ENCODE measurements at places on chromosomes 4 and X.

DNA sequence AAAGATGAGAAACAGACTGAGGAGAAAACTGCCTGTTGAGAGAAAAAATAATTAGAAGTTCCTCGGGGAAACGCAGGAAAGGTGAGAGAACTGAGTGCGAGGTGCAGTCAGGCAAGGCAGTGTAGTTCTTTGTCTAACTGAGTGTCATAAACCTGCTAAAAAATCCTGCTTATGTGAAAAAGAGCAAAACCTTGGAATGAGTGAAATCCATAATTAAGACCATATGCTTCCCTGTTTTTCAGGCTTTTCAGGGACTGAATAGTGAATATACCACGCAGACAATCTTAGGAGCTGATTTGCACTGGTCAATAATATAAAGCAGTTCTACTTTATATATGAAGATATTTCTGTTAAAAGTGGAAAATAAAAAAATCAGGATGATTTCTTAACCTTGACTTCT is 104.9 kb downstream of the RASGEF1B start:
- H3K27ac ChIP-seq = no peak overlapping the region
- no peaks in the 10 kb centered on the region for H3K4me1 ChIP-seq
- no peak for DNase-seq
- no peaks in the 10 kb centered on the region for H3K36me3 ChIP-seq

GRCh38 chr4:114658179-114658578 is 59.6 kb downstream of the UGT8 start:
- no peak for DNase-seq
- no peaks in the 10 kb centered on the region for H3K4me1 ChIP-seq
- H3K36me3 ChIP-seq = no peaks in the 10 kb centered on the region
- no peak overlapping the region for H3K27ac ChIP-seq
- H3K4me3 ChIP-seq = no peak overlapping the region

GRCh38 chr4:88600176-88600838 is 8.0 kb downstream of the HERC3 start:
- no peaks in the 10 kb centered on the region for H3K27me3 ChIP-seq
- peaks cover 74% of the 10 kb centered on the region for H3K4me1 ChIP-seq
- no peak for DNase-seq

GRCh38 chr4:98203332-98204235 is 57.6 kb upstream of the RAP1GDS1 start:
- H3K36me3 ChIP-seq = no peaks in the 10 kb centered on the region
- peaks cover 9% of the 10 kb centered on the region for H3K4me1 ChIP-seq
- H3K4me3 ChIP-seq = no peak overlapping the region
- H3K27me3 ChIP-seq = no peaks in the 10 kb centered on the region
- no peak for DNase-seq

DNA sequence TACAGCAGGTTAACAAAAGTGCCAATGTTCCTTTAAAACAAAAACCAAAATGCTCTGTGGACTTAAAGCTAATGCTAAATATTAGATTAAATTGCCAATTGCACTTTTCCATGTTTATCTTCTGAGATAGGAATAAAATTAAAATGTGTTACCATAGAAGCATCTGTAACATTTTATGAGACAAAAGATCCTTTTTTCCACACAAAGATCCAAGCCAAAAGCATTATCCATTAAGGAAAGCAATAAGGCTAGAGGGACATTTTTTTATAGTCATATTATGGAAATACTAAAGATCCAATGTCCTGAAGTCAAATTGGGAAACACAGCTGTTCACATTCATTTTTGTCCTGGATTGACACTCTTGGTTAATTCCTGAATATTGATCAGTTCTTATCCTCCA is 73.6 kb downstream of the PALLD start:
- no peaks in the 10 kb centered on the region for H3K36me3 ChIP-seq
- DNase-seq = no peak
- no peak overlapping the region for H3K27ac ChIP-seq
- H3K4me1 ChIP-seq = peaks cover 11% of the 10 kb centered on the region

DNA sequence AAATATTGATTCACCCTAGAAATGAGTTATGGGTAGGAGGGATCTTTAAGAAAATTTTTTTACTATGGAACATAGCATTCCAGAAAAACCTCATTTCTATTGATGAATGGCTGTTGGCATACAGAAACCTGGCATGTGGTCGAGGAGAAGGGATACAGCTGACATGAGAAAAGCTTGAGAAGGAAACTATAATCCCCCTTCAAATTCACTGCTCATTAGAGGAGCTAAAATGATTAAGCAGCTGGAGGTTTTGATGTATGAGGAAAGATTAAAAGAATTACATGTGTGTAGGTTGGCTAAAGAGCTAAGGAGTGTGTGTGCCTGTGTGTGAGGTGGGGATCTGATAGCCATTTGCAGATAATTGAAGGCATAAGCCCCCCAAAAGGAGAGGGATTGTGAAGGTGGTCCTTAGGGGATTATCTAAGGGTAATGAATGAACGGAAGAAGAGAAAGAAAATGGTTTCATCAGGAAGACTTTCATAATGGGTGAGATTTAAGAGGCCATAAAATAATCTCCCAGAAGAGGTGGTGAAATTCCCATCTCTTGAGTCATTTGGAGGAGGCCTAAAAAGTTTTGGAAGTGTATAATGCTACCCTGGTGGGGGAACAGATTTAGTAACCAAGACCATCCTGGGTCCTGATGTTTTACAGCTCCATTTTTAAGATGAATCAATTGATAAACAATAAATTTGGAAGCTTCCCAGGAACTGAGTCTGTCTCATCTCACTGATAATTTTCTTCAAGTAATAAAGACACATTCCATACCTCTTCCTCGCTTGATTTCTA is 272.0 kb upstream of the HAND2 start:
- no peak overlapping the region for H3K27ac ChIP-seq
- H3K4me3 ChIP-seq = no peak overlapping the region
- no peaks in the 10 kb centered on the region for H3K36me3 ChIP-seq
- H3K27me3 ChIP-seq = no peaks in the 10 kb centered on the region

DNA sequence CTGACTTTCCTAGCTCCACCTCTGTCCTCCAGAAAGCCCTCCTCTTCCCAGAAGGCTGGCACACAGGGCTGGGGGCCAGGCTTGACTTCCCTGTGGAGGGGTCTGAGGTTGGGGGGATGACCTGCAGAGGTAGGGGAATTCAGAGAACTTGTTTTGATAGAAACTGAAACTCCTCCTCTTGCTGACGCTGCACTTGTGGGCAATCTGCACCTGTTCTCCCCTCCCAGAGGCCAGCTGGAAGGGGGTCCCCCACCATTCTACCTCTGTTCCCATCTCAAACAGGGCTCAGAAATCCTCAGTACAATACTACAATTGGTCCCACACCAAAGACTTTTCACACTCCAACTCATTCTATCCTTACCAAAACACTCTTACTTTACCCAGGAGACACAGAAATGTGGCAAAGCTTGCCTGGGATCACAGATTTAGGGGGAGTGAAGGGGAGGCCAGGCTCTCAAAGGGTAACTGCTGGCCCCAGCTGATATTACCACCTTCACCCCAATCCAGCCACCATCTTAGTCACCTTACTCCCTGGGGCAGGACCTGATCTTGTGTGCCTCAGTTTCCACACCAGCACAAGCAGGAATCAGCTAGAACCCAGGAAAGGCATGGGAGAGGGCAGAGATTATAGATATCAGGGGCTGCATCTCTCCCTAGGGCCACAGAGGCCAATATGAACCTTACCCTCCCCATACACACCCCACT is 18.5 kb downstream of the OTUD5 start:
- peaks cover 60% of the 10 kb centered on the region for H3K36me3 ChIP-seq
- peaks cover 89% of the 10 kb centered on the region for H3K4me1 ChIP-seq
- H3K27me3 ChIP-seq = no peaks in the 10 kb centered on the region
- peak; percentile 92 for DNase-seq
- H3K27ac ChIP-seq = peak overlapping the region; percentile 100

- H3K27me3 ChIP-seq = no peaks in the 10 kb centered on the region
- H3K36me3 ChIP-seq = no peaks in the 10 kb centered on the region
- no peak overlapping the region for H3K27ac ChIP-seq
- no peak for DNase-seq
Measured at GRCh38 chr4:127145006-127145540, 487.7 kb upstream of the INTU start.

DNA sequence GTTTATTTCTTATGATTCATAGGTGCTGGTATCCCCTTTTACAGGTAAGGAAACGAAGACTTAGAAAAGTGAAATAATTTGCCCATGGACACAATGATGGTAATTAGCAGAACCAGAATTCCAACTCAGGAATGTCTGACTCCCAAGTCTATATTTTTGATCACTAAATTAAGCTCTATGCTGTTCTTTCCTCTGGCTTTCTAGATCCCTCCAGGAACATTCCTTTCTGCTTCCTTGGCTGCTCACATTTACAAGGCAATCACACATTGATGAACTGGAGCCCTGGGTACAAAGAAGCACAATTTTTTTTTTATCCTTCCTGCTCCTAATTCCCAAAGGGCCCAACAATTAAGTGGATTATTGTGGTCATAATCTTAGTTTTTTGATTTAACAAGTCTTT is 7.0 kb upstream of the CDKN2AIP start:
- H3K4me3 ChIP-seq = no peak overlapping the region
- no peak overlapping the region for H3K27ac ChIP-seq
- peaks cover 19% of the 10 kb centered on the region for H3K4me1 ChIP-seq

GRCh38 chr4:73055241-73055897 is 14.1 kb downstream of the COX18 start:
- H3K27ac ChIP-seq = peak overlapping the region; percentile 56
- no peak overlapping the region for H3K4me3 ChIP-seq
- peaks cover 44% of the 10 kb centered on the region for H3K36me3 ChIP-seq
- H3K4me1 ChIP-seq = peaks cover 22% of the 10 kb centered on the region
- no peaks in the 10 kb centered on the region for H3K27me3 ChIP-seq

DNA sequence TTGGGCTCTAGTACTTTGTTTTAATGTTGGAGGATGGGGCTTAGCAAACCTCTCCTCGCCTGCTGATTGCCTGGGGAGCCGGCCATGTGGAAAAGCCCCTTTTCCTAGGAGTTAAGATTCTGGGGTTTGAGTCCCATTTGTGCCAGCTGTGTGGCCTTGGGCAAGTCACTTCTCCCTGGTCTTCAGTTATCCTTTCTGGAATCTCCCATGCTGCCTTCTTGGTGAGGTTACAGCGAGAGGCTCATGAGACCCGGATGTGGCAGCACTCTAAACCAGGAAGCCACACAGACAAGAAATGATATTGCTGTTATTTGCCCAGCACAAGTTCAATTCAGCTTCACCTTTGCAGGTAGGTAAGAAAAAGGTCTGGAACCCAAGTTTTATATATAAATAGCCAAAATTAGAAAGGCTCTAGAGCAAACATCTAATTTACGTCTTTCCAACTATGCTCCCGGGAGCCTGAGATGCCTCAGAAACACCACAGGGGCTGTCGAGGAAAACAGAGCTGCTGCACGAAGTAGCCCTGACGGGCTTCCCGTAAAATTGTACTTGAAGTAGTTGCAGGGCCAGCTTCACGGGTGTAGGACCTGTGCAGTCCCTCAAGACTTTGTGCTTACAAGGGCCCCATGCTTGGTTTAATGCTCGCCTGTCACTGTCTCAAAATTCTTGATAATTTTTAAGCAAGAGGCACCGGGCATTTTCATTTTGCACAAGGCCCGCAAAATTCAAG is 8.3 kb upstream of the SASH3 start:
- no peaks in the 10 kb centered on the region for H3K27me3 ChIP-seq
- peak; percentile 61 for DNase-seq
- H3K27ac ChIP-seq = peak overlapping the region; percentile 92

GRCh38 chr4:82842593-82842992 is 44.0 kb upstream of the SCD5 start:
- H3K4me1 ChIP-seq = no peaks in the 10 kb centered on the region
- no peak overlapping the region for H3K27ac ChIP-seq
- H3K27me3 ChIP-seq = no peaks in the 10 kb centered on the region
- no peak overlapping the region for H3K4me3 ChIP-seq

DNA sequence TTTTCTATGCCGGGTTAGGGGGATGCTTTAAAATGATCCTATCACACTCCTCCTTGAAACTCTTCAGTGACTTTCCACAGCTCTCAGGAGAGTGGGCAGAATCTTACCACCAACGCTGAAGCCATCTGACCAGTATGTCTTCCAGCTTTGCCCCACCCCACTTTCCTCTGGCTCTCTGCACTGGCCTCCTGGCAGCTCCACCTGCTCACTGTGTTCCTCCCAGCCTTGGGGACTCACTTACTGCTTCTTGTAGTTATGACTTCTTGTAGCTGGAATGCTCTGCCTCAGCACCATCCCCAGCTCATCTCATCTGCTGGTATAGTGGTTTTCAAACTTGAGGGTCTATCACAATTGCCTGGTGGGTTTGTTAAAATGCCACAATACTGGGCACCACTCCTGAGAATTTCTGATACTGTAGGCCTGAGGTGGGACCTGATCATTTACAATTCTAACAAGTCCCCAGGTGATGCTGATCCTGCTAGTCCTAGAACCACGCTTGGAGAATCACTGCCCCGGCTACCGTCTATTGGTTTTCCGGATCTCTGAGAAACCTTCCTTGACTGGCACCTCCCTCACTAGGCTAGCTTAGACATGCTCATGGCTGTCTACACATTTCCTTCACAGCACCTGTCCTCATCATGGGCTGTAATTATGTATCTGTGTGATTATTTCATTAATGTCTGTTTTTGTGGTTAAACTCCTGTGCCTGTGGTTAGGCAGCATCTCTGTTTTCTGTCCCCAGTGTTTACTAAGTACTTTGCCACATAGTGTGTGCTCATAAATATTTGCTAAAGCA is 152.2 kb downstream of the MGST2 start:
- no peaks in the 10 kb centered on the region for H3K36me3 ChIP-seq
- H3K27ac ChIP-seq = no peak overlapping the region
- H3K4me1 ChIP-seq = peaks cover 2% of the 10 kb centered on the region
- peaks cover 2% of the 10 kb centered on the region for H3K27me3 ChIP-seq
- no peak for DNase-seq

DNA sequence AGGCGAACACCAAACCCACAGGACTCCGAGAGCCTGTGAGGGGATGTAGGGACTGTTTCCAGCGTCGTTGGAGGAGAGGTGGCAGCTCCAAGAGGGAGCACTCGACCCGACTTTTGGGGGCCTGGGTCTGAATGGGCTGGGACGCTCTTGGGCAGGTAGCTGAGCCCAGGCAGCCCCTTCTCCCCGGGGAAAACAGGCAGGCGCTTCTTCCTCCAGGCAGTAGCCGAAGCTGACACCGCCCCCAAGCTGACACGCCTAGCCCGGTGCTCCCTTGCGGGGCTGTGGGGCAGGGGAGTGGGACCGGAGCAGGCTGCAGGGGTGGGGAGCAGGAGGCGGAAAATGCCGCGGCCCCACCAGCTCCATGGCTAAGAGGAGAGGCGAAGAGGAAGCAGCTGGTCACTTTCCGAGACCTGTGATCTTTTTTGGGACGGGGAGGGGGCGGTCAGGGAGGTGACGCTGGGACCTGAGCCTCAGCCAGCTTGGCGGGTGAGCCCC is 4.2 kb downstream of the NKX1-1 start:
- H3K4me1 ChIP-seq = peaks cover 4% of the 10 kb centered on the region
- peaks cover 27% of the 10 kb centered on the region for H3K27me3 ChIP-seq
- DNase-seq = no peak
- no peak overlapping the region for H3K4me3 ChIP-seq

- H3K27ac ChIP-seq = no peak overlapping the region
- no peak for DNase-seq
- H3K4me3 ChIP-seq = no peak overlapping the region
Measured at GRCh38 chrX:22095286-22095685, 63.2 kb downstream of the PHEX start.

Measured in activated naive CD4-positive, alpha-beta T cell treated with anti-CD3 and anti-CD28 coated beads for 36 hours (primary cell).